ENCODE measurements at places on chromosomes 6 and 20. TPM values are rescaled to one million over a fixed set of nuclear protein-coding genes. Genes with fewer than 3 reads are reported as not detected.
A peak's percentile ranks its signal among the peaks of the same experiment; 100 is the strongest.

DNA sequence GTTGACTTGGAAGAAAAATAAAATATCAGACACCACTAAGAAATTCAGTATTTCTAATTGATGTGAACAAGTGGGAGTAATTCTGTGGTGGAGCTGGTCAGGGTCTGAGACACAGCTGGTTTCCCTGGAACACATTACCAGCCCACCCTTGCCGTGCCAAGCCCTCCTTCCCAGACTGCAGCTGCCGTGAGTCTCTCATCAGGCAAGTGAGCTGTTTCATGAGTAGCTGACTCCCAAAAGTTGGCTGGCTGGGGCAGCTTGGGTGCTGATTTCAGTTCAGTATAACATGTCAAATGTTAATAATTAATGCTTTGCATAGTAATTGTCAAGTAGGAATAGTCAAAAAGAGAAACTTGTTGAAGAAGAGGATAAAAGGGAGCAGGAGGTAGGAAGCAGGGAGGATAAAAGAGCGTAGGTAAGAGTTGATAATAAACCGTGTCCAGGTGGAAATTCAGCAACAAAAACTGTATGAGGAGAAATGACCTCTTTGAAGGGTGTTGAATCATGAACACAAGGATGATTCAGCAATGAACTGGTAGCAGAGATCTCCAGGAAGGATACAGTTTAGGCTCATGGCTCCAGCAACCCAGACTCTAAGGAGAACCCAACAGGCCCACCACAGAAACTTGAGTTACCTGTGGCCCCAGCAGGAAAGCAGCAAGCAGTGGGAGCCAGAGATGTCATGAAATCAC lies 110.9 kb upstream of the SSTR4 start:
- no peak for DNase-seq

The SMPDL3A gene
- 13.7 TPM for polyA plus RNA-seq

DNA sequence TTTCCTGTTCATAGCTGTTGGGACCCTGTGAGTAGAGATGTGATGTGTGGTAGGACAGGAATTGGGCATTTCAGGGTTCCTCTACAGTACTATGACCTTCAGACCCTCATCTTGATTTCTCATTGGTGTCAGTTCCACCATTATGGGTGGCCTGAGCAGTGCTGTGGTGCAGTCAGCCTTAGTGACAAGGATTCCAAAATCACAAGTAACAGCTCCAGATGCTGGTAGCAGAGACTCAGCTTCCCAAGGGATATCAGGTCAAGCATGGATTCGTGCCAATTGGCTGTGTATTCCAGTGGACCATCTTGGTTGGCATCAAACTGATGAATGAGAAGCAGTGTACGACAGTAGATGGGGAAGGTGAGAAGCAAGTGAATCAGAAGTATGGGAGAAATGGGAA lies 3.8 kb downstream of the SMIM26 start:
- no peak for DNase-seq

The GRM1 gene
- polyA plus RNA-seq, result 0.01 TPM

The OTOR gene
- not detected for polyA plus RNA-seq

- DNase-seq, result no peak
These were observed 69.3 kb downstream of the HDDC2 start for GRCh38 chr6:125232466-125232865.

DNA sequence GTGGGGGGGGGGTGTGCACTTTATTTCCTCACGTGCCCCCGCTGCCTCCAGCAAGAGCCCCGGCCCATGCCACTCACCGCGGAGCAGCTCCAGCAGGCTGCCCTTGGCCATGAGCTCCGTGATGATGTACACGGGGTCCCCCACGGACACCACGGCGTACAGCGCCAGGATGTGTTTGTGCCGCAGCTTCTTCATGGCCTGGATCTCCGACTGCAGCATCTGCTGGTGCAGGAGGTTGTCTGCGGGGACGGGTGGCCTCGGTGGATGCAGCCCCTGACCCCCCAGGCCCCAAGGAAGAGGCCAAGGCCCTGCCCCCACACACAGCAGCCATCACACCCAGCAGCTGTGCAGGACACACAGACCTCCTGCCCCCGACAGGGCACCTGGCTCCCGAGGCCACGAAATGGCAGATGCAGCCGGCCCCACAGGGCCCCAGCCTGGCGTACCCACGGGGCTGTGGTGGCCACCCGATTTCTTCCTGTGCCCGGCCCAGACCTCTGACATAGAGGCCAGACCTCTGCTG lies 4.7 kb downstream of the PTK6 start:
- no peak for DNase-seq

DNA sequence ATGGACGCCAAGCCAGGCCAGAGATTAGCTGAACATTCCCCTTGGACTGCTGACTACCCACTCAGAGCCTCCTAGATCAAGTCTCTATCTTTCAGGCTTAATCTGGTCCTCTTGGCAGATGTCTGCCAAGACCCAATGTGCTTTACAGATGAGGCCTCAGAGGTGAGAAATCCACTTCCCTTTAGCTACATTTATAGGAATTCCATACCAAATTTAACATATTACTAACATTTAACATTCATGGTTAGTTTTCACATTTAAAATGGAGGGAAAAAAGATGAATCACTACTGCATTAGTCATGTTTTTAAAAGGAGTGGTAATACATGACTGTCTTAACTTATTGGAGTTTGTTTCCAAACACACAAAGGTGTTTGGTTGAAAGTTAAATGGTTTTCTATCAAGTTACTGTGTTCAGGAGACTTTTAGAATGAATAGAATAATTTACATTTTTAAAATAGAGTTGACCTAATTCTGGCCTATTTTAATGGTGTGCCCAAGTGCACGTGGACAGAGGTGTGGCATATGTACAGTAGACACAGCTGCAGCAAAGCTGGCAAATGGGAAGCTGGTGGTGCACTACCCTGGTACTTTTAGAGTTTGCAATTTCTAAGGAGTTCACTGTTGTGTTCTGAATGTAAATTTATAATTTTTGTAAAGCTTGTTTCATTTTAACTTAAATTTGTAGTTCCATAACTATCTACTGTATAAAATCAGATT lies 41.9 kb upstream of the CALHM6 start:
- DNase-seq, result no peak

DNA sequence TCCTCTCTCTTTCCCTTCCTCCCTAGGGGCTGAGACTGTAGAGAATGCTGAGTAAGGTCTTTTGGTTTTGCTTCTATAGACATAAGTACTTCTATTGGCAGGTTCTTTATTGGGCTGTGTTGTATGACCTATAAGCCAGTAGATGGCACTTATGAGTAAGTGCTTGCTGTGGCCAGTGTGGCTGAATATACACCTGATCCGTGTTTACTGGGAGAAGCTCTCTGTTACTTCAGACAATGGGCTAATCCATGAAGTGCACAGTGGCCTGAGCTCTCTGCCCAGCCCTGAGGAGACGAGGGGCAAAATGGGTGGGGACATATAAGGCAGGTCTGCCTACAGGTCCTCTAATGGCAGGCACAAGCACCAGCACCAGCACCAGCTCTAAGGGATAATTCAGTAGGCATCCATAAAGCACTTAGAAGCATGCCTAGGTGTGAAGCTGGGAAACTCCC lies 610.3 kb downstream of the RNF144B start:
- no peak for DNase-seq

The WFDC5 gene
- 0.27 TPM for polyA plus RNA-seq

DNA sequence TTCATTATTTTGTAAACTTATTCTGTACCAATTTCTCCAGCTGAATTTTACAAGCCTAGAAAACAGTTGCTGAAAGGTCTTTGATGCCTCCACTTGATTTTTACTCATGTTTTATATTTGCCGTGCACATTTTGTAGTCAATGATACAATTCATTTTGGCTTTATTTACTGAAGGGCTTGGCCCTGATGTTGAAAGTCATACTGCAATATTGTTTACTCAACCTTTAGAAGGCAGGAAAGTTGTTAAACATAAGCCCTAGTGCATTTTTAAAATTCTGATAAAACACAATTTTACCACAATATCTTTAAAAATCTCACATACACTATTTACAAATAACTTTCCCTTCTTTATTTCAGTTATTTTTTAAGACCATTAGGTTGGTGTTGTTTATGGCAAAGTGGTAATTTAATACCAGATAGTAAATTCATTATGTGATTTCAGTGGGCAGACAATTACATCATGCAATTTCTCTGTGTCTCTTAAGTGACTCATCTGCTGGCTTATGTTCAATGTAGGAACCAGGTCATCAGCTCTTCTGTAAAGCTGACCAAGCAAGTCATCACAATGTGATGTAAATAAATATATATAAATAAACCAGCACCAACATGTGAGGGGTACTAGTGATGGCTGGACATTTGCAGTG lies 121.1 kb upstream of the SLC35B3 start:
- DNase-seq, result no peak

The CD93 gene
- polyA plus RNA-seq, result 52.6 TPM

The BPIFA2 gene
- polyA plus RNA-seq, result not detected

The NKX2-2 gene
- polyA plus RNA-seq, result not detected

DNA sequence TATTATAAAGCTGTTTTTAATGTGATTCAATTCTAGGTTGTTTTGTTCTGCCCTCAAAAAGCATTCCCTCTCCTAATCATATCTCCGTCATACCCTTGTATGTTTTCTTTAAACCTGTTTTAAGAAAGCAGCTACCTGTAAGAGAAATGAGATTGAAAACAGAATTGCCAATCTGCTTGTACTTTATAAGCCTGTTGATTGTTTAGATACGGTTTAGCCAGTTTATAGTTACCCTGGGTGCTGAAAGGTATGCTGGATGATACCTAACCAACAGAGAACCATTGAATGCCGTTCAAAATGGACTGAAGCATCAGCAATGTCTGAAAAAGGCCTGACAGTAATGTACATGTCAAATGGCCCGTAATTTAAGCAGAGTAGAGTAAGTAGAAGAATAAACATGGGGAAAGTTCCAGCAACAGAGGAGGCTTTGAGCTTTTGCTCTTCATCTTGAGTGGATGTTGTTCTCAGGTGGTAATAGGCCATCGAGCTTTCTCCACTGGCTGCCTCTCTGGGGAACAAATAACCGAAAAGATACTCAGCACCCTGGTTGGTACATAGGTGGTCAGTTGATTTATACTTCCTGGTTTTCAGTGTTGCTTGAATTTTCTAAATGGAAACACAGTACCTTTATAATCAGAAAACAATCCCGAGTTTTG lies 27.5 kb downstream of the PTPN1 start:
- DNase-seq, result no peak

The ZBTB46 gene
- 6.7 TPM for polyA plus RNA-seq

The E2F3 gene
- 5.0 TPM for polyA plus RNA-seq

GRCh38 chr20:51411870-51412269 lies 130.6 kb downstream of the NFATC2 start:
- DNase-seq, result no peak

- no peak for DNase-seq
These were observed 42.4 kb upstream of the SIRT5 start for GRCh38 chr6:13531956-13532355.

The GPX5 gene
- not detected for polyA plus RNA-seq

GRCh38 chr6:93676581-93676980 lies 257.2 kb upstream of the EPHA7 start:
- no peak for DNase-seq

DNA sequence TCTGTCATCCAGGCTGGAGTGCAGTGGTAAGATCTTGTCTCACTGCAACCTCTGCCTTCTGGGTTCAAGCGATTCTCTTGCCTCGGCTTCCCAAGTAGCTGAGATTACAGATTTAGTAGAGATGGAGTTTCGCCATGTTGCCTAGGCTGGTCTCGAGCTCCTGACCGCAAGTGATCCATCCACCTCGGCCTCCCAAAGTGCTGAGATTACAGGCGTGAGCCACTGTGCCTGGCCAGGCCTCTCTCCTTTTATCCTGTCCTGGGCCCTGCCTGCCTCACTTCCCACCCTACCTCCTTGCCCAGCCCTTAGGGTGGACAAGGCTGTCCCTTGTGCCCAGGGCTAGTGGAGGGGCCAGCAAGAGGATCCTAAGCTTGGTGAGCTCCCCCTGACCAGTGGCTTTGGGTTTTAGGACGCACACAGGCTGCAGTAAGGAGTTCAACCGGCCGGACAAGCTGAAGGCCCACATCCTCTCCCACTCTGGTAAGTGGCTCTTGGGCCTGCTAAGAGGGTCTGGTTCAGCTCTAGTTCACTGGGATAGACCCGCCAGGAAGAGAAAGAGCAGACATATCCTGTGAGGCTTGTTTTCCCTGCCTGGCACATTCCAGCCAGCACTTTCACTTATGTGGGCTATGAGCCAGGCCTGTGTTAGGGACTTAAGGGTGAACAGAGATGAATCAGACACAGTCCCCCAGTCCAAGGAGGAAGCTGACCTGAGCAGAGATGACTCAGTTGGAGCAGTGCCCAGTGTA lies 21.9 kb upstream of the CHMP4B start:
- DNase-seq, result peak; percentile 75

The CCN5 gene
- polyA plus RNA-seq, result 20.8 TPM

DNA sequence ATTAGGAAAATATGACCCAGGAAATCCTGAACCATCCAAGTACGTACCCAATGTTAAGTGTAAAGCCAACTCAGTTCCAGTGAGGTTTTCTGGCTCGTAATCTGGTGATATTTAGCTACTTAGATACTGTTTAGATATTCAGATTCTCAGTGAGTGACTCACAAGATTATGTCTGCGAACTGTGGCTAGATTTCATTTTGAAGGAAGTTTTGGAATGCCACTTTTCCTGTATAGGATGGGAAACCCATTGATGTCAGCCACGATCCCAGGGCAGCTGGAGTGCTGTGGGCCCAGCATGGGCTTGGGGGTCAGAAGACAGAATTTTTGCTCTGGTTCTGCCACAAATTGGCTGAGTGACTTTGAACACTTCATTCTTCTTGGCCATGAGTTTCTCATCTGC lies 76.3 kb downstream of the TMEM170B start:
- no peak for DNase-seq

The POU3F2 gene
- 0.03 TPM for polyA plus RNA-seq

DNA sequence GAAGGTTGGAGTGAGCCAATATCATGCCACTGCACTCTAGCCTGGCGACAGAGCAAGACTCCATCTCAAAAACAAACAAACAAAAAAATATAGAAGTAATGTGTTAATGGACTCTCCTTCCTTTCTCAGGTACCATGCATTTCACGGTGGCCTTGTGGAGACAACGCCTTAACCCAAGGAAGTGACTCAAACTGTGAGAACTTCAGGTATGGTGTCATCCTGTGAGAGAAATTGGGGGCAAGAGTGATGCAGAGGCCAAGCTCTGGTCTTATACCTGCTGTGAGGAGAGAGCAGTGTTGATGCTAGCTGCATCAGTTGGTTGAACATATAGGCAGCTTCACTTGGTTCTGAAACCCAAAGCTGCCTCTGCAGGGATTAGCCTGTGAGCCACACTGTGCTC lies 6.2 kb downstream of the ITCH start:
- no peak for DNase-seq

DNA sequence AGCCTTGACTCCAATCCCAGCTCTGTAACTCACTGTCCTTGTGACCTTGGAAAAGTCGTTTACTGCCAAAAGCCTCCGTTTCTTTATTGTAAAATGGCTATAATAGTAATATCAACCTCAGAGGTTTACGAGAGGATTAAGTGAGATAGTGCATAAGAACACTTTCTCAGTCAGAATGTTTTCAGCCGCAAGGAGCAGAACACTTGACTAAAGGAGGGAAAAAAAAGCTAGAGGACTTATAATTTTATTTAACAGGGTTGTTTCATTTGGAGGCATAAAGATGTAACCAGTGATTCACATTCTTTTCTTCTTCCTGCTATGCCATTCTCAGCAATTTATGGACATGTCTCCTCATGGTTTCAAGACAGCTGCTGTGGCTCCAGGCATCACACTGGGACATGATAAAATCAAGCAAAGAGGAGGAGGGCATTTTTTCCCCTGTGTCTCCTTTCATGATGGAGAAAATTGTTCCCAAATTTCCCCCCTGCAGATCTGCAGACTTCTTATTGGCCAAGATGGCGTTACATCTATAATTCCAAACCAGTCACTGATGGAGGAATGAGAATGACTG lies 143.0 kb upstream of the PTPN1 start:
- DNase-seq, result no peak
